ENCODE measurements at places on chromosomes 3 and 15.

- no peak overlapping the region for H3K27ac ChIP-seq
- H3K27me3 ChIP-seq: no peaks in the 10 kb centered on the region
- H3K36me3 ChIP-seq: no peaks in the 10 kb centered on the region
- no peak overlapping the region for H3K4me3 ChIP-seq
These were observed 37.0 kb downstream of the PPARG start for GRCh38 chr3:12325586-12326515.

DNA sequence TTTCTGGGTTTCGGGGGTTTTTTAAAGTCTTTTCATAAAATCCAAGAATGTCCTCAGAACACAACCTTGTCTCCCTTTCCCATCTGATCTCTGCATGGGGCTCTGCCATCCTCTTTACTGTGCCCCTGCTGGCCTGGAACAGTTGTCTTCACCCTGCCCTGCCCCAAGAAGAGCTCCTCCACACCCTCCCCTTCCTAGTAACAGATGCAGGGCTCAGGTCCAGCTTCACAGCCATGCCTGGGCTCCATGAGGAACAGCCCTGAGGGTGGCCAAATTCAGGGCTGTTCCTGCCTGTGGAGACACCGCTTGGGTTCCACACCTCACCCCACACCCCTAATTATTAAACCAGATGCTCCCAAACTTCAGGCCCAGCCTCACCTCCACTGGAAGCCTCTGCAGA, 12.9 kb upstream of the ULK3 start:
- peaks cover 4% of the 10 kb centered on the region for H3K4me1 ChIP-seq
- no peaks in the 10 kb centered on the region for H3K27me3 ChIP-seq
- no peaks in the 10 kb centered on the region for H3K36me3 ChIP-seq
- H3K4me3 ChIP-seq: no peak overlapping the region
- DNase-seq: no peak

- DNase-seq: no peak
- H3K36me3 ChIP-seq: no peaks in the 10 kb centered on the region
- H3K4me3 ChIP-seq: no peak overlapping the region
These were observed 15.5 kb downstream of the ZNF774 start for GRCh38 chr15:90367576-90367975.

- H3K27ac ChIP-seq: no peak overlapping the region
- H3K27me3 ChIP-seq: no peaks in the 10 kb centered on the region
- H3K36me3 ChIP-seq: no peaks in the 10 kb centered on the region
- H3K4me3 ChIP-seq: no peak overlapping the region
These were observed 541.2 kb downstream of the RBMS3 start for GRCh38 chr3:29822071-29822470.

- peak; percentile 73 for DNase-seq
- H3K4me3 ChIP-seq: peak overlapping the region; percentile 31
- no peaks in the 10 kb centered on the region for H3K36me3 ChIP-seq
- no peaks in the 10 kb centered on the region for H3K27me3 ChIP-seq
These were observed 45.4 kb downstream of the BTD start for GRCh38 chr3:15646851-15647511.

- peak overlapping the region; percentile 39 for H3K4me3 ChIP-seq
- 0 out of 2 replicates have a peak, but pooled peaks cover 5% of the 10 kb centered on the region for H3K36me3 ChIP-seq
- DNase-seq: peak; percentile 86
- H3K27ac ChIP-seq: peak overlapping the region; percentile 66
- H3K27me3 ChIP-seq: no peaks in the 10 kb centered on the region
These were observed 55.1 kb downstream of the MBNL1 start for GRCh38 chr3:152323834-152324233.

GRCh38 chr15:41337047-41337446, 4.4 kb downstream of the NUSAP1 start:
- H3K4me1 ChIP-seq: no peaks in the 10 kb centered on the region
- H3K27ac ChIP-seq: no peak overlapping the region
- H3K36me3 ChIP-seq: peaks cover 15% of the 10 kb centered on the region
- no peak for DNase-seq
- no peak overlapping the region for H3K4me3 ChIP-seq

- no peak overlapping the region for H3K27ac ChIP-seq
- H3K27me3 ChIP-seq: no peaks in the 10 kb centered on the region
- H3K4me3 ChIP-seq: no peak overlapping the region
- H3K4me1 ChIP-seq: no peaks in the 10 kb centered on the region
These were observed 167.5 kb upstream of the TPM1 start for GRCh38 chr15:62874959-62875625.

DNA sequence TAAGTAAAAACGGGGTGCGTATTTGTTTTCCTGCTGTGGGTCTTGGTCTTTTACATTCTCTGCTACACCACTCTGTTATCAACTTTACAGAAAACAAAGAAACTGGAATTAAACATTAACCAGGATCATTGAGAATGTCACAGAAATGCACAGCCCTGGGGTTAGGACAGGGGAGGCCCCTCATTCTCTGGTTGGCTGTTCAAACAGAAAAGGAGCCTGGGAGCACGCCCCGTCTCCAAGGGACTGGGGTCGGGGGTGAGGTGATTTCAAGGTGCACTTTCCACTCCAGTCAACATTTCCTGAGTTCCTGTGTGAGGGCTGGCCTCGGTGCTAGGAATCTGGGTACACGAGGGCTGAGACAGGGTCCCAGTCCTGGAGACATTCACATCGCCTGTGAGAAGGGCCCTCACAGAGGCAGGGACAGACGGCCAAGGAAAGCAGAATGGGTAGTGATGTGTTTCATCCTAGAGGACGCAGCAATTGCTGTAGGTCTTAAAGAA, 30.3 kb downstream of the CPN2 start:
- no peak overlapping the region for H3K4me3 ChIP-seq
- no peaks in the 10 kb centered on the region for H3K4me1 ChIP-seq
- no peak for DNase-seq
- no peaks in the 10 kb centered on the region for H3K27me3 ChIP-seq

- H3K4me1 ChIP-seq: peaks cover 92% of the 10 kb centered on the region
- DNase-seq: no peak
- H3K36me3 ChIP-seq: no peaks in the 10 kb centered on the region
- H3K4me3 ChIP-seq: peak overlapping the region; percentile 14
These were observed 11.8 kb downstream of the KLF13 start for GRCh38 chr15:31338318-31338878.
